ENCODE measurements at places on chromosomes 13 and 19.

DNA sequence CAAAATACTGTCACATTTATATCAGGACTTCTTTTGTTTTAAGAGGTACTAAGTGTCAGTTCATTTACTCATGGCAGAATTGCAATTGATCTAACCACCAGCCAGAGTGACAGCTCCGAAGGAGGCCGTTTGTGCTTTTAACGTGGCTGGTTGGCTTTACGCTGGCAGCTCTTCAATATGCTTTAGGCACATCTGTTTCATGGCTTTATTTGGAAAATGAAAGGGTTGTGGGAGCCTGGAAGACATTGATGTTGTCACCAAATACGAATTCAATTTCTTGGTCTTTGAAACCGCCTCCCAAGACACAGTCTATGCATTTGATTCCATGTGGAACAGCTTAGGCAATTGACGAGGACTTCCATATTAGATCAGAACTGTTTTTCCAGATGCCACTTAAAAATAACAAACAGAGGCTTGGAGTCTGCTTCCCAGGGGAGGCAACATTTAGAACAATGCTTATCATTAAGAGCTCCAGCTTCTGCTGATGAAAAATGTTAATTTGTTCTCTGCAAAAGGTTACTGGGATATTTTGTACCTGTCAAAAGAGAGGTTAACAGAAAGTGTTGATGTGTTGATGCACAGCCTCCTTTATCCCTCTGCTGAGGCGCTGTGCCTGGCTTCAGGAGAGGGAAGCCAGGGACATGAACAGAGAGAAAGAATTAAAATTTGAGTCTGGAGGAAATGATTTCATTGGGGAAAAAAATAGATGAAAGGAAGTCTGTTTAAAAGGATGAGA, 64.0 kb upstream of the TNFRSF19 start:
- DNase-seq: no peak
- H3K4me3 ChIP-seq: no peak overlapping the region
- H3K27me3 ChIP-seq: peaks cover 9% of the 10 kb centered on the region
- H3K36me3 ChIP-seq: no peaks in the 10 kb centered on the region

GRCh38 chr13:32001769-32002168, 29.8 kb upstream of the FRY start:
- H3K27me3 ChIP-seq: no peaks in the 10 kb centered on the region
- no peak for DNase-seq
- H3K27ac ChIP-seq: no peak overlapping the region

DNA sequence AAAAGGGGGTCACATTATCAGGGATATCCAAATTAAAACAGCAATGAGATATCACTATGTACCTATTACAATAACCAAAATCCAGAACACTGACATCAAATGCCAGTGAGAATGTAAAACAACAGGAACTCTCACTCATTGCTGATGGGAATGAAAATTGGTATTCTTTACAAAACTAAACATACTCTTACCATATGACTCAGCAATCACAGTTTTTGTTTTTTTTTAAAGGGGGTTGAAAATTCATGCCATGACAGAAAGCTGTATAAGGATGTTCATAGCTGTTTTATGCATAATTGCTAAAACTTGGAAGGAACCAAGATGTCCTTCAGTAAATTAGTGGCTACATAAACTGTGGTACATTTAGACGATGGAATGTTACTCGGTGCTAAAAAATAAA, 71.6 kb upstream of the SLITRK1 start:
- no peak overlapping the region for H3K4me3 ChIP-seq
- DNase-seq: no peak

GRCh38 chr13:45658586-45659235, 43.2 kb upstream of the ERICH6B start:
- no peak overlapping the region for H3K4me3 ChIP-seq
- H3K27me3 ChIP-seq: no peaks in the 10 kb centered on the region
- H3K4me1 ChIP-seq: peaks cover 3% of the 10 kb centered on the region
- DNase-seq: no peak
- no peaks in the 10 kb centered on the region for H3K36me3 ChIP-seq

Measured in activated naive CD8-positive, alpha-beta T cell treated with anti-CD3 and anti-CD28 coated beads for 36 hours (primary cell).